ENCODE measurements at places on chromosomes 12 and 14. TPM values are rescaled to one million over a fixed set of nuclear protein-coding genes. Genes with fewer than 3 reads are reported as not detected.

The KRT79 gene
- 0.09 TPM for polyA plus RNA-seq

The CIROP gene
- polyA plus RNA-seq = not detected

The ATL1 gene
- polyA plus RNA-seq = 1.4 TPM

The LRP1 gene
- polyA plus RNA-seq = 55.0 TPM

The RBM23 gene
- 26.0 TPM for polyA plus RNA-seq

The CLEC9A gene
- not detected for polyA plus RNA-seq

The SVOP gene
- polyA plus RNA-seq = 0.32 TPM

The MARK3 gene
- polyA plus RNA-seq = 79.4 TPM

The HVCN1 gene
- polyA plus RNA-seq = 18.2 TPM

The APPL2 gene
- 13.4 TPM for polyA plus RNA-seq

- no peak for DNase-seq
These were observed 47.1 kb downstream of the DIP2B start for GRCh38 chr12:50551866-50552265.

GRCh38 chr12:74981541-74981940 lies 228.1 kb downstream of the KCNC2 start:
- DNase-seq = no peak

- DNase-seq = no peak
These were observed 89.0 kb upstream of the BCL11B start for GRCh38 chr14:99360774-99361595.

DNA sequence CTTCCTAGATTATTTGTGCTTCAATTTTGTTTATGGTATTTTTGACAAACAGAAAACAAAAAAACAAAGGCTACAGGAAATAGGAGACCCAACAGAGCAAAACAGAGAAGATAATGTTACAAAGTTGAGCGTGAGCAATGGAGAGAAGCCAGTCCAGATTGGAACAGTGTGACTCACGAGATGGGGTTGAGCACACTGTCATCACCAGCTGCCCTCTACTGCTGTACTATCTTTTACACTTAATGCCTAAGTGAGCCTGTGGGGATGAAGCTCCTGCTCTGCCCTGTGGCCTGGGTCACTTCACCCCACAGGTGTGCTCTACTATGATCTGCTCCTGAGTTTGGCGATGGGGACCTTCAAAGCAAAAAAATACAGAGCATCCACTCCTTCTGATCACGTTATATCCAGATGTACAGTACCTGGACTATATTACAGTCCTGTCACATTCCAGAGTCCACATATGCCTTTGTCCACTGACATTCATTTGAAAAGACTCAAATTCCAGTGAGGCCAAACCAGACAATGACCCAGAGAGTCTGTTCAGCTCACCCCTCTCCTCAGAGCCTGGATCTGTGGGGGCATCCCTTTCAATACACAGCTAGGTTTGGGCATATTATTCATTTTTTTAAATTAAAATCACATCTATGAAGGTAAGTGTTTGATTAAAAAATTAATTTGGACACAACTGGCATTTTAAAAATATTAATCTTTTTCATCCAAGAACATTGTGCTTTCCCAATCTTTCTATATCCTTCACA lies 4.4 kb downstream of the IPO8 start:
- DNase-seq = peak; percentile 32

DNA sequence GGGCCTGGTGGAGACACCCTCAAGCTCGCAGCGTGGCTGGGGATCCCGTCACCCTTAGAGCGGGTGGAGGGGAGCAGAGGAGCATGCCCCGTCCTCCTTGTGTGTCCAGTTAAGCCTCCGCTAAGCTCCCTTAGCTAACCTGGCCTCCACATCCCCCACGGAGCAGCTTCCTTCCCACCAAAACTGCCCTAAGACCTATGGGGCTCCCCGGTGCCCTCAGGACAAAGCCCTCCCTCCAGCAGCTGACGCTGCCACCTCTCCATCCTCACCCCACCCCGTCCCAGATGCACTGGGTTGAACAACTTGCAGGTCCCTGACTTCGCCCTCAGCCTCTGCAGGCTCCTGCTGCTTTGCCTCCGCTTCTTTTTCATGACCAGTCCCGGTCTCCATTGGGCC lies 4.0 kb downstream of the AHNAK2 start:
- no peak for DNase-seq

- DNase-seq = no peak
These were observed 381.5 kb downstream of the ALG10 start for GRCh38 chr12:34403706-34404376.

GRCh38 chr12:77060136-77060882 lies 5.1 kb downstream of the E2F7 start:
- no peak for DNase-seq

DNA sequence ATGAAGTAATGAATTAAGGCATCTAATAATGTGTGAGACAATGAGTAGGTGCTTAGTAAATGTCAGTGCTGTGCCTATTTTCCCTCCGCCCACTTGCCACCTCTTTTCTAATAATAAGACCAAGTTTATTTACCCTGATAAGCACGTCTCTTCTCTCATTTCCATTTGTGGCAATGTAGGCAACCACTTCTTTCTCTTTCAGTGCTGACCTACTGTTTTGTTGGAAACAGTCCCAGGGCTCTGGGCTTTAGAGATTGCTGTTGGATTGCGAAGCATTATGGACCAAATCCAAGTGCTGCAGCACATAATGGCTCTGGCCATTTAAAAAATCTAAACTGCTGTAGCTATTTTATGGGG lies 141.3 kb upstream of the PLEKHG7 start:
- DNase-seq = no peak

GRCh38 chr12:125512541-125513298 lies 447.5 kb downstream of the AACS start:
- DNase-seq = no peak

GRCh38 chr12:95182868-95183415 lies 34.3 kb downstream of the FGD6 start:
- DNase-seq = no peak

DNA sequence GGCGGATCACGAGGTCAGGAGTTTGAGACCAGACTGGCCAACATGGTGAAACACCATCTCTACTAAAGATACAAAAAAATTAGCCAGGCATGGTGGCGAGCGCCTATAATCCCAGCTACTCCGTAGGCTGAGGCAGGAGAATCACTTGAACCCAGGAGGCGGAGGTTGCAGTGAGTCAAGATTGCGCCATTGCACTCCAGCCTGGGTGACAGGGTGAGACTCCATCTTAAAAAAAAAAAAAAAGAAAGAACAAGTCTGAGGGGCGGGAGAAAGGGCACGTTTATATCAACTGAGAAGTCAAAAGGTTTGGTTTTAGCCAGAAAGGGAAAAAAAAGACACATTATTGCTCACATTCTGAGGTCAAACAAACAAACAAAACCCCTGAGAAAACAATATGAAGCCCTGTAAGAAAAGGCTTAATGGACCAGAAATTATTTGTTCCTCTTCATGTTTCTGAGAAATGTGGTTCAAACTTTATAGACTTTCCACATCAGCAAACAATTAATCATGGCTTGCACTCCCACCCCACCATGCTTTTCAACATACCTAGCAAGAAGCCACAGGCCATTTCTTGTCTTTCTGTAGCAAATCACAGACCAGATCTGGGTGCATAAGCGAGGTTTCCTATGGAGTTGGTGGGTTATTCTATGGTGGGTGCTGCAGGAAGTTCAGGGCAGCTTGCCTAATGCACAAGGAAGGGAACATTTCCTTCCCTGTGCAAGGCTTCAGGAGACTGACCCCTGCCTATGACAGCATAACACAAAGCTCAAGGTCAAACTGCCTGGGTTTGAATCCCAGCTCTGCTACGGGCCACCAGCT lies 80.1 kb downstream of the SSPN start:
- no peak for DNase-seq

DNA sequence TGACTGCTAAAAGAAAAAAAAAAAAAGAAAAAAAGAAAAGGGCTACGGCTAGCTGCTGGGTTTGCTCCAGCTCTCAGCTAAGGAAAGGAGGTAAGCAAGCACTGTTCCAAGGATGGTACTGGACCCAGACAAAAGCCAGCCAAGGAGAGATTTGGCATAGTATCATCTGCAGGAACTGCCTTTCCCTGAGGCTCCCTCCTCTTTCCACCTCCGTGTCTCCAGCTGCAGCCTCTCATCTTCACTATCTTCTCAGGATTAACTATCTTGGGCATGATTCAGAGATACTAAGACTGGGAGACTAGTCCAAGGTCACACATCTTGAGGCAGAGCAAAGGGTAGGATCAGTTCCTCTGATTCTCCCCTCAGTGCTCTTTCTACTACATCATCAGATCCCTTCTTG lies 6.0 kb downstream of the KITLG start:
- DNase-seq = no peak

- DNase-seq = no peak
These were observed 25.0 kb downstream of the MFAP5 start for GRCh38 chr12:8637666-8638065.

GRCh38 chr12:81541121-81541520 lies 218.0 kb downstream of the PPFIA2 start:
- DNase-seq = no peak

GRCh38 chr14:72759670-72760069 lies 134.2 kb downstream of the DPF3 start:
- no peak for DNase-seq

GRCh38 chr12:65838330-65838976 lies 14.2 kb downstream of the HMGA2 start:
- DNase-seq = no peak

- no peak for DNase-seq
These were observed 142.3 kb upstream of the TMPO start for GRCh38 chr12:98373025-98373554.

GRCh38 chr14:20400965-20401593 lies 12.2 kb downstream of the TEP1 start:
- DNase-seq = no peak

DNA sequence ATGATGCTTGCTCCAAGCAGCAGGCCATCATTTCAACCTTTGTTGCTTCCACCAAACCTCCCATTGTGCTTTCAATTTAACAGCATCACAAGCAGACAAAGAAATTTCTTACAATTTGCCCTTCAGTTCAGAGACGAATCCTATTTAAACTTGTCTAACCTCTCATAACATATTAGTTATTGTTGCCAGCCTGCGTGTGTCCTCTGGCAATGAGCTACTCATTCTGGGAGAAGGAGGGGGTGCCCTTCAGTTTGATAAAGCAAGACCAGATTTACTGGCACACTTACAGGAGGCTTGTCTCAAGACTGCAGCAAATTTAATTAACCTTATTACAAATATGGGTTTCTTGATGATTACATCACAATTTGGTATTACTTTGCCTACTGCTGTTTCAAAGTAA lies 203.6 kb upstream of the SOX5 start:
- DNase-seq = no peak

GRCh38 chr12:81077329-81077685 lies 572 bp upstream of the ACSS3 start:
- peak; percentile 73 for DNase-seq

- no peak for DNase-seq
These were observed 26.0 kb upstream of the TMTC2 start for GRCh38 chr12:82660541-82661325.
